ENCODE measurements at places on chromosomes 2 and 18.

DNA sequence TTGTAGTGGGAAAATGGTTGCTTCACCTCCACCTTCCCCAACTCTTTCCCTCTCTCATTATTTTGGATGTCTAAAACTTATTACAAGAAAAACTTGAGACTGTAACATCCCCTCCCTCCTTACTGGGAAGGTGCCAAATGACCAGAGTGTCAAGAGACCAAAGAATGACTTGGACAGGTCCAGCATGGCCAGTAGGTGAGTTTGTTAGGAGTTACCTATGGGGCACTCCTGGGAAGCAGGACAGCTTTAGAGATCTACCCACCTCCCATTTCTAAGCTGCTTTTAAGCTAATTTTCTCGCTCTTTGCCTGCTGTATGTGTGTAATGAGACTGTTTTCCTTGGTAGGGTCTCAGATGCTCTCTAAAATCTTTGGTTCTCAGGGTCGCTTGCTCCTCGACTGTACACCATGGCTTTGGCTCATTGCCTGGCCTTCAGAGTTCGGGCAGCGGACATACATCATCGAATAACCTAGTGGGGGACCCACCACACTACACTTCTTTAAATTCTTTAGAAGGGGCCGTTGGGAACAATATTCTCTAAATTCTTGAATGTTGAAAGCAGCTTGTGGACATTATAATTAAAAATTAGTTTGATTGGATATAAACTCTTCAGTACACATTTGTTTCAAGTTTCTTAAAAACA is 45.2 kb downstream of the SLC30A6 start:
- no peak for DNase-seq

GRCh38 chr2:236684504-236685256 is 115.1 kb downstream of the ACKR3 start:
- DNase-seq, result no peak

GRCh38 chr2:64978514-64979268 is 10.5 kb upstream of the SLC1A4 start:
- DNase-seq, result peak; percentile 29

GRCh38 chr2:143764261-143764660 is 635.0 kb downstream of the ARHGAP15 start:
- no peak for DNase-seq

- no peak for DNase-seq
Observed at GRCh38 chr18:63073481-63073880, 246.1 kb downstream of the BCL2 start.

DNA sequence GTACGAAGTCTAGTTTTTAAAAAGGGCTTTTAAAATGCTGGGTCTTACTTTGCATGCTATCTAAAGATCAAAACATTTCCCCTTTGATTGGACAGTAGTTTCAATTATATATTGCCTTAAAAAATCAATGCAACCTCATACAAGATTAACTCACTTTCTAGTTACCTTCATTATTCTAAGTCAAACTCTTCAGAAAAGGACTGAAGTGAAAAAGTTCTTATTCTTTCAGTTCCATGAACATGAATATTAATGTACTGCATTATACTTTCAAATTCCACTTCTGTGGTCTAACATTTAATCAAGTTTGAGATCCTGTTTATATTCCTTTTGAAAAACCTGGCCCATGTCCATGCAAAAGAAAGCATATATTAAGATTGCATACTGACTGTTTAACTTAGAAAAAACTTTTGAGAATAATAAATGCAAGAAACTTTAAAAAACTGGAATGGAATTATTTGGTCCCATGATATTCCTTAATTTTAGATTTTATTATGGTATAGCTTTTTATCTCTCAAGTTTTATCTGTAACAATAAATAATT is 11.2 kb upstream of the ENOSF1 start:
- no peak for DNase-seq

DNA sequence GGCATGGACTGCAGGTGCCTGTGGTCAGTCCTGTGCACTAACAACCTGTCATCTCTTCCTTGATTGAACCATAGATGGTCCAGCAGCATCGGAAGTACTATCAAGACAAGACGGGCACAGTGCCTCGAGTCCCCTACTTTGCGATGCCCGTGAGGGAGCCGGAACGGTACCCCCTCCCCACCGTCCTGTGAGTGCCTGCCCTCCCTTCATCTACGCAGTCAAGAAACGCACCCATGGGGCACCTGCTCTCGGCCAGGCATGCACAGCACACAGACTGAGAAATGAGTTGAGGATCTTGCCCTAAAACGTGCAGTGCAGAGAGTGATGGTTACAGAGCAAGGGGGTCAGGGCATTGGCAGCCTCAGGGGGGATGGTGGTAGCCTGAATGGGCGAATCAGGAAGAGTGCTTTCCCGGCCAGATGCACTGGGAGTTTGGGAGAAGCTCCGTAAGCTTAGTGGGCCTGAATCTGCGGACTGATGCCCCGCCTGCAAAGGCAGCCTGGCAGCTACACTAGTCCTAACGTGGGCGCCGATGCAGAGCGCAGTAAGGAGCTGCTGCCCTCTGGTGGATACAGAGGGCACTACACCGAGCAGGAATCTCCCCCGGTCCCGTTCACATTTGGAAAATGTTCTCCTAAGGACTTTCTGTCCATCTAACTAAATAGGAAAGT is 63.6 kb downstream of the CIB4 start:
- DNase-seq, result peak; percentile 48

- DNase-seq, result no peak
Observed at GRCh38 chr2:96737251-96737650, 2.6 kb downstream of the LMAN2L start.

DNA sequence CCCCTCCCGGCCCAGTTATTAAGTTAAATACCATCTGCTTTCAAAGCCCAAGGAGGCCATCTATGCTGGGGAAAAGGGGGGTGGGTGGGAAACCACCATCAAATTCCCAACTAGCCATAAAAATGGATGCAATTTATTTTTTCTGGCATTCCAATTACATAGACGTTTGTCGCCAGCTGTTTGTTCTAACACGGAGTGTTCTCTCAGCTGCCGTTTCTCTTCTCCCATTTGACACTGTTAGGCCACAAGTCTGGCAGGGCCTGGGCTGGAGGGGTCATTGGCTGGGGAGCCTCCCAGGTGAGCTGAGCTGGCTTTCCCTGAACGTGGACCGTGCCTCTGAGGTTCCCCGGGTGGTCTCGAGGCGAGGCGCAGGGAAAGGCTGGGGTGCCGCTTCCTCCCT is 16.6 kb downstream of the ATOH8 start:
- no peak for DNase-seq

GRCh38 chr2:178280244-178280852 is 86.0 kb downstream of the OSBPL6 start:
- DNase-seq, result peak; percentile 79

GRCh38 chr2:226892729-226893128 is 56.9 kb downstream of the RHBDD1 start:
- DNase-seq, result no peak

GRCh38 chr18:48929212-48929612 is 21.6 kb downstream of the SMAD7 start:
- no peak for DNase-seq

- DNase-seq, result no peak
Observed at GRCh38 chr2:191994749-191995148, 147.9 kb upstream of the CAVIN2 start.

- DNase-seq, result no peak
Observed at GRCh38 chr2:111167076-111167862, 46.6 kb downstream of the BCL2L11 start.

DNA sequence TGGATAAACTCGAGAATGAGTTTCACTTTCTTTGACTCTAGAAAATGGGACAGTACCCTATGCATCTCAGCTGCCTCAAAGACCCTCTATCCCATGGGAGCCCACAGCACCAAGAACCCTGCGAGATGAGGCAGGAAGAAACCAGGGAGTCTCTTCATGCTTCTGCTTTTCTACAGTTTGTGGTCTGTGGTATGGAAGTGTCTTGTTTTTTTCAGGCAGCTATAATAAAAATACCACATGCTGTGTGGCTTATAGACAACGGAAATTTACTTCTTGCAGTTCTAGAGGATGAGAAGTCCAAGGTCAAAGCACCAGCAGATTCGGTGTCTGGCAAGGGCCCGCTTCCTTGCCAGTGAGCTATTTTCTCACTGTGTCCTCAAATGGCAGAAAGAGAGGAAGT is 257.9 kb downstream of the SUCLG1 start:
- DNase-seq, result no peak

GRCh38 chr18:58043491-58044369 is at the start of gene NEDD4L:
TSS of gene NEDD4L (plus strand) at chr18:58044226. CDS start at chr18:58044661, 435 bp downstream.
- peak; percentile 84 for DNase-seq

GRCh38 chr2:44918095-44918775 is 23.3 kb upstream of the SIX3 start:
- no peak for DNase-seq

DNA sequence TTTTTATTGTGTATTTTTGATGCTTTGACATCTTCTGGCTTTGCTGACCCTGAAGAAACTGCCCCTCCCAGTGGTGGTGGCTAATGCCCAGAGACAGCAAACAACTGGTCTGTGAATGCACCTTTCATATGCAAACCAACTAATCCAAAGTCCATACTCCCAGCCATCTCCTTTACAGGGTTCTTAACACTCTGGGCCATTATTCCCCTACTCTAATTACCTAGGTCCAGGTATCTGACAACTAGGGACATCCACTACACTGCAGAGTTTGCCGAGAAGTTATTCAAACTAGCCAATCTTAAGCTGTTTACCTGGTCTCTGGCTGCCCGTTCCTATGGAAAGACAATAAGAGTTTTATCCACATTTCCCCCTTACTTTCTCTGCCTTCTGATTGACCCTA is 73.6 kb downstream of the FSHR start:
- DNase-seq, result no peak

GRCh38 chr2:231321556-231322334 is 73.8 kb upstream of the B3GNT7 start:
- DNase-seq, result no peak

- no peak for DNase-seq
Observed at GRCh38 chr18:55448420-55448819, 139.6 kb downstream of the TCF4 start.

DNA sequence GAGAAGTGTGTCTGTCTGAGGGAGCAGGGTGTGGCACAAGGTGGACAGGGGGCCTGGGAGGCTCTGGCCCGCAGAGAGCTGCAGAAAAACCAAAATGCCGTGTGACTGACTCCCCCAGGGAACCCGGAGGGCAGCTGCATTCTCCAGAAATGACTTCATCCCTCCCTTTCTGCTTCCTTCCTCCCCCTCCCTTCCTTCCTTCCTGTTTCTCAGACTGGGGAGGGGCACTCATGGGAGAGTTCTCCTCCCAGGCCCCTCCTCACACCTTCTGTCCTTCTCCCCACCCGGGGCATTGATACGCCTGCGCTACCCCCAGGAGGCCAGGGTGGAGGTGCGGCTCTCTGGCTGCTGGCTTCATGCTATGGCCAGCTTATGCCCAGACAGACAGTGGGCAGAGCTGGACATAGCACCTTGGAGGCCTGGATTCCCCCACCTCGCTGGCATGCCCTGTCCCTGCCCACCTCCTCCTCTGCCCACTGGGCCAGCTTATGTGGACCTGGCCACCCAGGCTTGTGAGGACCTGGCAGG is 8.2 kb upstream of the GPR17 start:
- DNase-seq, result peak; percentile 37

DNA sequence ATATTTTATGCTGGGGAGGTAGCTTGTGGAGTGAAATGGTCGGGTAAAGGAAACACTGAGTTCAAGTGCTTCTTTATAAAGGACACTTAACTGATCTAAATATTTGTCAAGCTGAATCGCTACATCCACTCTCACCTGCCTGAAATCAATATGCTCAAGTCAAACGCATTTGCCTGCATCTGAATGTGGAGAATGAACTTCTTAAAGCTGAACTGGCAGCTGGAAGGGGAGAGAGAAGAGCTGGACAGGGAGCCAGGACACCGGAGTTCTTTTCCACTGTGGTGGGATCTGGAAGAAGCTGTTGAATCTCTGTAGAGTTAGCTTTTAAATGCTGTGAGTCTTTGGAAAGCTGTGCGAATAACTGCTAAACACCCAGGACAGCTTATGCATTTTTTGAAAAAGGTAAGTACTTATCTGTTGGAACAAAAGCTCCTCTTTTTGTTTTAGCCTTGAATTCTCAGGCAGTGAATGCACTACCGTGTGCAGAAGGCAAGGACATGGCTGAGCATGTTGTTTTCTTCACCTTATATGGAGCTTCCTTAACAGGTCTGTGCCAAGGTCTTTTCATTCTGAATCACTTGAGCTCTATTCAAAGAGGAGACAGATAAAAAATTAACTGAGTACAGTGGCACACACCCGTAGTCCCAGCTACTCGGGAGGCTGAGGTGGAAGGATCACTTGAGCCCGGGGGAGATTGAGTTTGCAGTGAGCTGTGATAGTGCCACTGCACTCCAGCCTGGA is 74.2 kb upstream of the KLF7 start:
- DNase-seq, result no peak

GRCh38 chr2:60628026-60628425 is 74.6 kb upstream of the BCL11A start:
- no peak for DNase-seq

DNA sequence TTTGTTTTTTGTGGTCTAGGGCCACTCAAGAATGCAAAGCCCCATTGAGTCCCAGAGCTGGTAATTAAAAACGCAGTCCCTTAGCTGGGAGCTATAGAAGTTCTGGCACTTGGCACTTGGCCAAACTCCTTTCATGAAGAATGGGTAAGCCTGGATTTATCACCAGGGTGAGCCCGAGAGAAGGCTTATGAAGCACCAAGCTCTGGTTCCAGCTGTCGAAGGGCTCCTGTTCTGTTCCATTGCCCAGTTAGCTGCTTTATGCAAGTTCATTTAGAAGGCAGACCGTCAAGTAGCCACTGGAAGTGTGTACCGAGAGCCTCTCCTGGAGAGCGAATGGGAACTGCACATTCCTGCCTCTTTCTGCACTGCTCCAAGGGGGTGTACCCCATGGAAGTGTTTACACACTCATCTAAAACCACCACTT is 14.2 kb downstream of the ECEL1 start:
- DNase-seq, result no peak

DNA sequence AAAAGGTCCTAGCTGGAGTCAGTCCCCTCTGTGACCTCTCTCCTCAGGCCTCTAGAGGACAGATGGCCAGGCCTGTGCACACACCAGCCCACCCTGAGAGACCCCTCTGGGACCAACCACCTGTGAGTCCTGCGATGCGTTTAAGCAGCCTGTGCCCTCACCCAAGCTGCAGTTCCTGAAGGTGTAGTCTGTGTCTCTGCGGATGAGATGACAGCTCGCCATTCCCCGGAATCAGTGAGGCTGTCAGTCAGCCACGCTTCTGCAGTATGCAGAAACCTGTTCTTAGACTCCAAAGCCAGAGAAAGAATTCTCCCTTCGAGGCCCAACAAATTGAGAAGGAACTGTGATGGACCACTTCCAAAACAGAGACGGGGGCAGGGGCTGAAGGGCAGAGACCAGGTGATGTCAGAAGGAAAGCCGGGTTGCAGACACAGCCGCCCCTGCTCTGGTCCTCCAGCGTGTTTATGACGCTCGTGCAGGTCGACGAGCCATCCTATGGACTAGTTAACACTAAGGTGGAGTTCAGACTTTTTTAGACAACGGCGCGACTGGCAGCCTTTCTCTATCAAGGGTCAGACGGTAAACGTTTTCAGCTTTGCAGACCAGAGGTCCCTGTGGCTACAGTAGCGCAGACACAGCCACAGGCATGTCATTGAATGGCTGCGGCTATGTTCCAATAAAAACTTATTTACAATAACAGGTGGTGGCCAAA is 10.2 kb downstream of the MTERF4 start:
- DNase-seq, result no peak
